ENCODE measurements at places on chromosomes 5 and 9.

- no peak for DNase-seq
Observed at GRCh38 chr5:8953016-8953415, 592.9 kb downstream of the SEMA5A start.

- DNase-seq, result no peak
Observed at GRCh38 chr5:91283326-91283725, 99.8 kb downstream of the ARRDC3 start.

DNA sequence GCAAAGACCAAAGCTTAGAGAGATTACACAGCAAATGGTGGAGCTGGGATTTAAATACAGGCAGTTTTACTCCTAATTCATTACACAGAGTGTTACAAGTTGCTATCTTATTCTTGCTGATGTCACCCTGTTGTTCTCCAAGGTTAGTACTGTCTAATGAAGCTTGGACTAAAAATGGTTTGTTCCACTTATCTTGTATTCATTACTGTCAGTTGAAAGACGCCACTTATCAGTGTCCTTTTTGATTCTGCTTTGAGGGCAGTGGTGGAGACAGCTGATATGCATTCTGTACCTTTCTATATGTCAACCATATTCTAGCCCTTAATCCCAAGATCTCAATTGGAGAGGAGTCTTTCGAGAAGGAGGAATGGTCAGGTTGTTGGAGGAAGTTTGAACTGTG is 14.0 kb upstream of the DENND4C start:
- DNase-seq, result no peak

DNA sequence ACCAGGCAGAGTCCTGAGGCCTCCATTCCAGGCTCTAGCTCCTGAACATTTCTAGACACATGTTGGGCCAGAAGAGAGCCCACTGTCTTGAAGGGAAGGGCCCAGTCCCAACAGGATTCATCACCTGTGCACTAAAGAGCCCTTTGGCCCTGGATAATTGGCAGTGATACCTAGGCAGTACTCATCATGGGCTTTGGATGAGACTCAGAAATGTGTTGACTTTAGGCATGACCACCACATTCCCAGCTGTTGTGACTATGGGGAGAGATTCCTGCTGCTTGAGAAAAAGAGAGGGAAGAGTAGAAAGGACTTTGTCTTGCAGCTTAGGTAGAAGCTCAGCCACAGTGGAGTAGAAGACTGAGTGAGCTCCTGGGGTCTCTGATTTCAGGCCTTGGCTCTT is 138.4 kb upstream of the DAPK1 start:
- no peak for DNase-seq

- no peak for DNase-seq
Observed at GRCh38 chr9:92608909-92609445, 61.0 kb downstream of the IPPK start.

DNA sequence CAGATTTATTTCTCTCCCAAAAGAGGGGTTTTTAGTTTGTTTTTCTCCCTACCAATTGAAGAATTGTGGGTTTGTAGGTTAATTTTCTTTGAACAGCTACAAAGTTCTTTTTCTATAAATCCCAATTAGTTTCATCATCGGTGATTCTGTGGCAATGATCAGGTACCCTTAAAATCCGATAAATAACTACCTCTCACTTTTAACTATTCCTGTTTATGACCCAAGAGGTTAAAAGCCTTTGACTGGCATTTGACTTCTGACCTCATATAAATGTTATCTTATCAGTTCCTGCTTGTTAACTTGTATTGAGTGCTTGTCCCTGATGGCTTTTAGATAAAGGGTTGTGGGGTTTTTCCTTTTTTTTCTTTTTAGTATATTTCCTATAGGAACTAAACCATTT is 124.4 kb upstream of the TMEM161B start:
- no peak for DNase-seq

DNA sequence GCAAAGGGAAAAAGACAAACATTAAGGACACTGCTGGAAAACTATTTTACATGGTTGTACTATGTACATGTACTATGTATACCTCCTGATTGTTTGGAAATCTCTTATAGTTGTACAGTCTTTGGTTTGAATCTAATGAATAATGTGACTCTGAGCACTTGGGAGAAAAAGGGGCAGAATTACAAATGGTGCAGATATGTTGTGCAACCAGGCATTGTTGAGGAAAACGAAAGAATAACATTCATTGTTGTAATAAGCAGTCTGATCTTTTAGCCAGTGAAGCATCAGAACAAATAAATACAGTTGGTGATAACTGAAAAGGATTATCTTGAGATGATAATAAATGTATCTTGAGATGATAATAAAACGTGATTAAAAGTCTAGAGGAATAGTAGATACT is 87.2 kb downstream of the CSNK1G3 start:
- no peak for DNase-seq

GRCh38 chr5:29218138-29218537 is 1975.3 kb upstream of the CDH6 start:
- no peak for DNase-seq

DNA sequence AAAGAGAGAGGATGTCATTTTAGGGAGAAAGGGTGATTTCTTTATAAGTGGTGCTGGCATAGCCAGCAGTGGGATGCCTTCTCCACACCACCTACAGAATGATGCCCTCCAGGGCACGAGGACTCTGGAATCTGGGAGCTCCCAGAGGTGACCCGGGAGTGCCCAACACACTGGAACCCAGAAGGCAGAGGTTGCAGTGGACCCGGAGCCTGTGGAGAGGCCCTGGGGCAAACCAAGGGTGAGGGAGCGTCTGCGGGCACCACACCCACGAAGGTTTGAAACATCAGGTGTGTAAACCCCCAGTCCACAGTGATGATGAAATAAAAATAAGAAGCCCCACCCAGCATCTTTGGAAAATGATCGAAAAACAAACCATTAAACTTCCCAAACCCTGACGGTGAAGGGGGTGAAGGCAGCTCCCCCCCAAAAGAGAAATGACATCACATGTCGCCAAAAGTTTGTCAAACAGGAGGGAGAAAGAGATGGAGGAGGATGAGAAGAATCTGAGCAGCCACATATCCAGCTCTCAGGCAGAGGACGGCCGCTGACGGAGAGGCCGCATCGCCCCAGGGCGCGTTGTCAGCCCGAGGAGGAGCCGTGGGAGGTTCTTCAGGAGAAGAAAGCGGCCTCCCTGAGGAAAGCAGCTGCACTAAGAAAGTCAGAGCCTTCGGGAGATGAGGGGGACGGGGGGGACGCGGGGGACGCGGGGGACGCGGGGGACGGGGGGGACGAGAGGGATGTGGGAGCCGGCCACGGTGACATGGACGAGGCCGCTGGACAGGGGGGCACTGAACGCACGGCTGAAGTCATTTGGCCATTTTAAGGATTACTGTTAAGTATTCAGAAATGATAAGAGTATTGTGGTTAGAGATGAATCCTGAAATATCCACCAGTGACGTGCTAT is 43.1 kb upstream of the NSMF start:
- no peak for DNase-seq

DNA sequence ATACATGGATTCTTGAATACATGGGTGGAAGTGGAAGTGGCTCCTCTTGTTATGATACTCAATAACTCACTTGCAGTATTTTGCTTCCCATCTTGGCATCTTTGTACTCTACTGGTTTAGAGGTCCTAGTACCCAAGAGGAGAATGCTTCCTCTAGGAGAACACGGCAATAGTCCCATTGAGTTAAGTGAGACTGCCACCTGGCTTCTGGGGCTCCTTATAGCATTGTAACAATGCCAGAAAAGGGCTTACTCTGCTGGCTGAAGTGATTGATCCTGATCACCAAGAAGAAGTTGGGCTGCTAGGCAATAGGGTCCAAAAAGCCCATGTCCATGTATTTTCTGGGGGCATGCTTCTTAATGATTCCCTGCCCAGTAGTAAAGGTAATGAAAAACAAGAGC is 627.6 kb upstream of the SGCD start:
- no peak for DNase-seq

- no peak for DNase-seq
Observed at GRCh38 chr9:9961487-9961886, 651.3 kb downstream of the PTPRD start.

DNA sequence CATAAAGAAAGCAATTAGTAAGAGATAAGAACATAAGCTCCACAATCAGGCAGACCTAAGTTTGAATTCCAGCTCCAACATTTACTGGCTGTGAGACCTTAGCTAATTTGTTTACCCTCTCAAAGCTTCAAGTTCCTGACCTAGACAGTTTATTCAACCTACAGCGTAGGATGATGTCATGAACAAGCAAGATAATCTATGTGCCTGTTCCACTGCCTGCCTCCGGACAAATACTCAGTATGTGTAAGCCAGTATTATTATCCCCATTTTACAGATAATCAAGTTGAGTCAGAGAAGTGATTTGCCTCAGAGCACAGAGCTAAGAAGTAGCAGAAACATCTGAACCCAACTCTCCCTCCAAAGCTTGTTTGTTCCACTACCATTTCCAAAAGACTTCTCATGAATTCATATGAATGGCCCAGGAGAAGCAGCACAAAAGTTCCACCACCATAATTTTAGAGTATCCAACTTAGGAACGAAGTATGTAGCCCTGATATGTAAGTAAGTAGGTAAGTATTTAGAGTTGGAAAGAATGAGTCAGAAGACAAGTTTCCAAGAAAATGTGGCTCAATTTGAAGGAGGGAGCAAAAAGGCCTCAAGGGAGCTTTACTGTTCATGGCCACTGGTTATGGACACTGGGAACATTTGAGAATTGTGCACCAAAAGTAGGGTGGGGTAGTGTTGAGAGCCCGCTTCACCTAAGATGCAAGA is 398.2 kb downstream of the NFIB start:
- DNase-seq, result no peak

- no peak for DNase-seq
Observed at GRCh38 chr5:91079037-91079436, 304.1 kb downstream of the ARRDC3 start.

DNA sequence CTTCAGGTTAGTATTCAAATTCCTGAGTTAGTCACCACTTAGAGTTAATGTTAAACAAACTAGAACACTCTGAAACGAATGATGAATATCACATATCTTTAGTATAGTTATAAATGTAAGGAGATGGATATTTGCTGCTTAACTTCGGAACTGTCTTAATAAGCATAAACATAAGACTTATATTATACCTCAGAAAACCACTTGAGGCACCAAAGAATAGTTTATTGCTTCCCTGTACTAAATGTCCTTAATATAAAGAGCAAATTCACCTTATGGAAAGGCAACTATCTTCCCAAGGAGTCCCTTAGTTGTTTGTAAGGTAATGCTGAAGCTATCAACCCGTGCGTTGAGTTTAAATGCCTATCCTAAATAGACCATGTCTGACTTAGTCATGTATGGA is 300.0 kb upstream of the ADAMTSL1 start:
- no peak for DNase-seq

DNA sequence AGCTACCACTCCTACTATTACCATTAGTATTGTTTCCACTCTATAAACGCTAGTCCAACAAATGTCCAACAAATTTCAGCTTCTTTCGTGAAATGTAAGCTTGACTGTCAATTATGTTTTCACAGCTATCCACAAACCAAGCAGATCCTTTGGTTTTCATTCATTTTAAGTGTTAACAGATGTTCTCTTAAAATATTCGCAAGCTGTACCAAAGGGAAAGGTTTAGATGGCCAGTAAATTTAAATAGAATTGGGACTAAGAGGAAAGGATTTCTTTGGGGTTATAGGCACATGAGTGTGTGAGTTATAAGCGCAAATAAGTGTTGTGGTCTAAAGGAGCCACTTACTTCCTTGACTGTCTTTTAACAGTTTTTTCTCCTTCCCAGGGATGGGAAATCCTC is 136.8 kb upstream of the ADRA1B start:
- no peak for DNase-seq

DNA sequence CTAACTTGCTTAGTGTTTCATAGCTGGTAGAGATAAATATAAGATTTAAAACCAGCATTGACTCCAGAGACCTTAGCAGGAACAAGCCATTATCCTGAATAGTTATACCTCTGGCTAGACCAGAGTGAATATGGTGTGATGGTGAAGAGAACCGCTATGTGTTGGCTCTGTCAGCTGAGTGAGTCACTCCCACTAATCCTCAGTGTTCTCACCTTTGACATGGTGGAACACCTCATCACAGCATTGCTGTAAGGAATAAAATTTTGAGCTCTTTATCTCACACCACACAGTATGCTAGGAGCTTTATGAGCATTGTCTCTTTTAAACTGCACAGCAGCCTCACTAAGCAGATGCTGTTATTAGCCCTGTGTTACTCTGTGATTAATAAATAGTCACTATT is 90.7 kb upstream of the DHFR start:
- no peak for DNase-seq

DNA sequence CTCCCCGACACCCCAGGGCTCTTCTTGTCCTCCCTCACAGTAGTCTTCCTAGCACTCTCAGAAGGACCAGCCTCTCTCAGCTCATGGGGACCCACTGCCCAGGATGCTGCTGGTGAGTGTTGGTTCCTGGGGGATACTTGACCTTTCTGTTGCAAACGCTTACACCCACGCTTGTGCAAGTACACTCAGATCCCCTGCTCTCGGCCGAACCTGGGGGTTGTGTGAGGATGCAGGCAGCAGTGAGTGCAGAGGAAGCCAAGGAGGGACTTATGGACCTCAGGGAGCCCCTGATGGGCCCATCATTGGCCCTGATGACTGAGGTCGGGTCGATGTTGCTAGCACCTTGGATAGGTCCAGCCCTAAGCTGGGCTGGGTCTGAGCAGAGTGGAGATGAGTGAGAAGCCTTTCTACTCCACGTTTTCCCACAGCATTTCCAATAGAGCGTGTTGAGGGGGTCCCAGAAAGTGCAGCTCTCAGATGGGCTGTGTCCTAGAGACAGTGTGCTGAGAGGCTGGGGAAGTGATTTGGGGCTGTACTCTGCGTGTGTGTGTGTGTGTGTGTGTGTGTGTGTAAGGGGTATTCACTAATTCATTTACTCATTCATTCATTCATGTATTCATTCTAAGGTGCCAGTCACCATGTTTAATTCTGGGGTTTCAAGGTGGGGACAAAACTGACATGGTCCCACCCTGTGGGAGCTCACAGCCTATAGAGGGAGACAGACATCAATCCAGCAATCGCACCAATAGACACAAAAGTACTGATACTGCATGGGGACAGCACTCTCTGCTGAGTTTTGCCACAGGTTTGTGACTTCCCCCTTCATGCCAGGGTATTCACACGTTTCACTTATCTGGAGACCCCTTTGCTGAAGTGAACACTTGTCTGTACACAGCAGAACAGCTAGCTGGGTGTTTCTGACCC is 25.2 kb upstream of the PITX1 start:
- DNase-seq, result no peak

GRCh38 chr5:7533941-7534340 is 138.0 kb downstream of the ADCY2 start:
- DNase-seq, result no peak
